ENCODE measurements at places on chromosomes 16 and 17. TPM values are rescaled to one million over a fixed set of nuclear protein-coding genes. Genes with fewer than 3 reads are reported as not detected.
A peak's percentile ranks its signal among the peaks of the same experiment; 100 is the strongest.

- no peak for DNase-seq
Observed at GRCh38 chr17:2084036-2084765, 29.3 kb downstream of the HIC1 start.

DNA sequence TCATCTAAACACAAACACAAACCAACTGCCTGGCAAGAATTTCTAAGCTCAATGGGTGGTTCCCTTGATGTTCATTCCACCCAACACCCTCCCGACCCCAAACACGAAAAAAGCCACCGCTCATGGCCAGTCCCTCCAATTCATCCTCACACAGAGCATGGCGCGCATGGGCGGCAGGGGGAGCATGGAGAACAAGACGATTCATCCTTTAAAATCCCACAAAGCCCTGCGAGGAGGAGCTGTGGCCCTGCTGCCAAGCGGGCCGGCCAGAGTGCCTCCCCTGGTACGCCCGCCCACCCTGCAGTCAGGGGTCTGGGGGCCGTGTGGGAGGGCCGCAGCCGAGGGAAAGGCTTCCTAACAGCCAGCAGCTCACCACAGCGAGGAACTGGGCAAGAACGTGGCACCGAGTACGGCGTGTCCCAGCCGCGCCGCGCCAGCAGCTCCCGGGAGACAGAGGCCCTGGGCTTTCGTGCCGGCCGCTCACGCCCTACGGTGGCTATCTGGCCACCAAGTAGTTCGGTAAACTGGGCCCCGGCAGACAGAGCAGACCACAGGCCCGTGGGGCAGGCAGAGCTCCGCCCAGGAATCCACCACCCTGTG lies 60.9 kb downstream of the KLHDC4 start:
- no peak for DNase-seq

DNA sequence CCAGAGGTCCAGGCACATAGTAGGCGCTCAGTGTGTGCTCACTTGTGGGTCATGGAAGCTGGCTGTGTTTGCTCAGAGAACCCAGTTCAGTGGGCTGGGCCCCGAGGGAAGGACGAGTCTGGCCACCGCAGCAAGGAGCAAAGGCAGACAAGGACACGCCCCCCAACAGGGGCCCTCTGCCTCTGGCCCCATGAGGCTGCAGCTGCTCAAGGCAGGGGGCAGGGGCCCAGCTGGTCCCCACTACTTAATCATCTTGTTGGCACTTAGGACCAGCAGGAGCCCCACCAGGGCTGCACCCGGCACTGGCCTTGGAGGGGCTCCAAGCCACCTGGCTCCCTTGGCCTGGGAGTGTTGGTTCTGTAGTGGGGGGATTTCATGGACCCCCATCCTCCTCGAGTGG lies 16.1 kb downstream of the KCNJ12 start:
- no peak for DNase-seq

DNA sequence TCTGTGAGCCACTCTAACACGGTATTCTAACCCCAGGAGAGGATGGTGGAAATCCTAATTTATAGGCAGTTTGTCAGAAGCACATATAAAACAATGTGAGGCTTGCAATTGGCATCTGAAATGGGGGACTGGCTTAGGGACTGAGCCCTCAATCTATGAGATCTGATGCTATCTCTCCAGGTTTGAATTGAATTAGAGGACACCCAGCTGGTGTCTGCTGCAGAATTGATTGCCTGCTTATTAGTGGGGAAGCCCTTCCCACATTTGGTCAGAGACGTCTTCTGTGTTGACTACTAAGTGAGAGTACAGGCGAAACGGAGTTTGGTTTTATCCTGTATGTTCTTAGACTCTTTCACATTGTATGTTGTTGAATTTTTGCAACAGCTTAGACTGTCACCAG lies 13.6 kb upstream of the TMIGD1 start:
- DNase-seq, result no peak

DNA sequence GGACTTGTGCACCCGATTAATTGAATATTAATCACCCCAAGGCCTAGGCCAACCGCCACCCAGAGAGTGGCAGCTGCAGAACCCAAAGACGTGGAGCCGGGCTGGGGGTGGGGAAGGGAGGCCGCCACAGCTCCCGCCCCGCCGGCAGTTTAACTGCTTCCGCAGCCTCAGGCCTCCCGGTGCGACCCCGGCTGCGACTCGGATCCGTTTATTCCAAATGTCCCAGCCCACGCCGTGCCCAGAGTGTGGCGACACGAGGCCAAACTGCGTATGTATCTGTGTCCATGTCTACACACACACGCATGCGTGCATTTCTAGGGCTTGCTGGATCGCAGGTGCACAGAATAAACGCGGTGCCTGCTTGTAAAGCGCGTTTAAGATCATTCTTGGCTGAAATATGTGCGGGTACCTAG lies 802 bp upstream of the TOB1 start:
- no peak for DNase-seq

GRCh38 chr17:13776027-13776551 lies 174.4 kb upstream of the HS3ST3A1 start:
- no peak for DNase-seq

- no peak for DNase-seq
Observed at GRCh38 chr17:60601447-60602384, 1.7 kb downstream of the PPM1D start.

- no peak for DNase-seq
Observed at GRCh38 chr17:38588788-38589174, 17.0 kb downstream of the SRCIN1 start.

DNA sequence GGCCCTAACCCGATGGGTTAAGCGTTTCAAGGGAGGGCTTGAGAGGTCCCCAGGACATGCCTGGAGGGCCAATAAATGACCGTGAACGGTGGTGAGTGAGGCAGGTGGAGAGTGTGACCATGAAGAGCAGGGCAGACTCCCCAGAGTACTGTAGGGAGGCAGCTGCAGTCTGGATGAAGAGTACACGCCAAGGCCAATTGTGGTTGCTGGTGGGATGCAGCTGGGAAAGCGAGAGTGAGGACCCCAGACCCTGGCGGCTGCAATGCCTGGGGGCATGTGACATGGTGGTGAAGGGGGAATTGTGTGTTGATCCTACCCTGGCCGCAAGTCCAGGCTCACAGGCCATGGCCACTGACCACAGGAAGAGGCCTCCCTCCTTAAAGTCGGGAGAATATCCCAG lies 62.9 kb downstream of the TMEM235 start:
- no peak for DNase-seq

Gene WNK4
- 0.96 TPM for total RNA-seq

Gene CD300H
- not detected for total RNA-seq

Gene CACNG5
- total RNA-seq, result not detected

- DNase-seq, result no peak
Observed at GRCh38 chr17:82831818-82832200, 8.0 kb downstream of the ZNF750 start.

Gene AATK
- 0.33 TPM for total RNA-seq

GRCh38 chr17:80526116-80526910 lies 18.3 kb upstream of the RPTOR start:
- DNase-seq, result no peak

DNA sequence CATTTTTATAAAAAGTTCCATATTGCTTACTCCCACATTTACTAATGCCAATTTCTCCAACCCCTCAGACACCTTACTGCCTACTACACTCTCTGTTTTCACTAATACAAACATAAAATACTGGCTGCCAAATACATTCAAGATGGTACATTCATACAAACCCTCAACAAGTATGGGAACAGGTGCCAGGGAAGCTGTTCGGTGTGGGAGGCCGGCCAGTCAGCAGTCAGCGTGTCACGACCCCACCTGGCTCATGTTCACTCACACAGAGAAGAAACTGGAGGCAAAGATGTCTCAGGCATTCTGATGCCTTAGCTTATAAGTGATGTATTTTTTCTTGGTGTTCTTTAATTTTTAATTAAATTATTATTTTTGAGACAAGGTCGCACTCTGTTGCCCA lies 42.4 kb upstream of the TRAP1 start:
- DNase-seq, result no peak

GRCh38 chr17:76166906-76167305 lies 25.9 kb upstream of the FOXJ1 start:
- no peak for DNase-seq

GRCh38 chr16:30561089-30561816 lies 3.1 kb upstream of the ZNF764 start:
- no peak for DNase-seq

DNA sequence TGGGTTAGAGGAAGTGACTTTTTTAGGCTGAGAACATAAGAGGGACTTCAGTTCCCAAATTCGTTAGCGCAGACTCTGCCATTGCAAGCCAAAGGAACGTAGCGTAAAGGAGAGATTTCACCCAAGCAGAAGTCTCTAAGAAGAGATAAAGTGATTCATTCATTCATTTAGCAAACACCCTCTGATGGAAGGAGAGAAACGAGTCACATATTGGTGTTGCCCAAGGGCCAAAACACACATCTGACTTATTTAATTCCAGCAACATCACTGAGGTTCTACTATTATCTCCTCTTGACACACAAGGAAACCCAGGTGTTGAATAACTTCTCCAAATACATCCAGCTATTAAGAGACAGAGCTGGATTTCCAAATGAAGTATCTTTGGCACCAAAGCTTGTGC lies 85.7 kb upstream of the CACNG3 start:
- DNase-seq, result no peak

DNA sequence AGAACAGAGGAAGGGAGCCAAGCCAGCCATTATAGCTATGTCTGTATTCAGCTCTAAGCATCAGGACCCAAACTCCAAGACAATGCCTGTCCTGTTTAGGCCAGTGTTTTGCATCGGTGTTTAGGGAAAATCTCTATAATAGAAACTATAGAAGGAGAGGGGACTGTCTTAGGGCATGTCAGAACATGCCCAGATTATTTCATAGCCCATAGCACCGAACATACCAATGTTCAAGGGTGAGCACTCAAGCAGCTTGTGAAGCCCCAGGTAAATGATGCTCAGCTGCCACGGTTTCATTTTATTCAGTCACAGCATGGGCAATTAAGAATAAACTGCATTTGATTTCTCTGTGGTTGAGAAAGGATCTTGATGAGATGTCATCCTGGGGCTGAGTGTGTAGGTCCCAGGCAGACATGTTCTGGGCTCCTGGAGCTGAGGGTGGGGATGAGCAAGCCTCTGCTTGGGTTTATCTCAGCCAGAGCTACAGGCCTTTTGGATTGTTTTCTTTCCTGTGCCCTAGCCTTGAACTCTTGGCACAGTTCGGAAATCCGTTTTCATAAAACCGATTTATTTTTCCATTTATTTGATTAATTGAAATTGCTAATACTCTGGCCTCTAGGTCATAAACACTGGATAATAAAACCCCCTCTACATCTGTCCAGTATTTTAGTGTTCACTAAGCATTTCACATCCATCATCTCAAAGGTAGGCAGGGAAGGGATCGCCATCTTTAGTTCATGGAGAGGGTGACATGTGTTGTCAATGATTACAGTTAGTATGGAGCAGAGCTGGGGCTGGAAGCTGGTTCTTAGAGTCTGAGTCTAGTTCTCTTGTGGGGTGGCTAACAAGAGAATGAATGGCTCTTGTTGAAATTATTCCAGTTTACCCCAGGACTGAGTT lies 290.7 kb upstream of the ASIC2 start:
- DNase-seq, result no peak

DNA sequence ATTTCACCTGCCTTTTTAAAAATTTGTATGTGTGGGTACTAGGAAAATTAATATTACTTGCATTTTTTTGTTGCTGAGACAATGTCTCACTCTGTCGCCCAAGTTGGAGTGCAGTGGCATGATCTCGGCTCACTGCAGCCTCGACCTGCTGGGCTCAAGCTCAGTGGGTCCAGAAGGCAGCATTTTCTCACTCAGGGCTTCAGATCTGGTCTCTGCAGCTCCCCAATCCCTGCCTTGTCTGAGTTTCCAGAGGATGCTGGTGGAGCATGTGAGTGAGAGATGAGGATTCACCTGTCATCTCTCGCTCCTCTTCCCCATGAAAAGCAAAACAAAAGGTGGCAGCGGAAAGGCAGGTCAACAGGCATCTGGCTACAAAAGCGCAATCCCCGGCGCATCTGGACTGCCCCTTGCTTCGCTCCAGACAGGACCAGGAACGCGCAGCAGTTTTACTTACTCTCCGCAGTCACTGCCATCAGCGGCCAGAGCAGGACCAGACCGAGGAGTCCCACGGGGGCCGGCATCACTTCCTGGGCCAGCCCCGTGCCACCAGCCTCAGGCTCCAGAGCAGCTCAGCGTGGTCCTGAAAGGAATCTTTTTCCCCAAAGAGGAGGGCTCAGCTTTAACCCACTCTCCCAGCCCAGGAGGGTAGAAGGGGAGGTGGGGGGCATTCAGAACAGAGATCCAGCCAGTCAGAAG lies 59.9 kb downstream of the LITAF start:
- no peak for DNase-seq

GRCh38 chr17:46818929-46819859 lies 702 bp upstream of the WNT3 start:
- no peak for DNase-seq

- no peak for DNase-seq
Observed at GRCh38 chr17:28864991-28865849, 10.4 kb downstream of the ERAL1 start.

GRCh38 chr17:82320956-82321927 lies 3.8 kb upstream of the CD7 start:
- no peak for DNase-seq

GRCh38 chr16:50468749-50469078 lies 79.5 kb upstream of the NKD1 start:
- DNase-seq, result no peak

DNA sequence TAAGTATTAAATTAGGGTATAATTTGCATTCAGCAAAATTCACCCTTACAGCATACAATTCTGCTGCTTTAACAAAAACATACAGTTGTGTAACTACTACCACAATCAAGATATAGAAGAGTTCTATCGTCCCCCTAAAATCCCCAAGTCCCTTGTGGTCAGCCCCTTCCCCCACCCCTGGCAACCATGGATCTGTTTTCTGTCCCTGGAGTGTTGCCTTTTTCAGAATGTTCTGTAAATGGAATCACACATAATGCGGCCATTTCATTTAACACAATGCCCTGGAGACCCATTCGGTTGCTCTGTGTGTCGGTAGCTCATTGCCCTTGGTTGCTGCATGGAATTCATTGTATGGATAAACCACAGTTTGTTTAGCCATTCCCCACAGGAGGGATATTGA lies 190.2 kb downstream of the IRX5 start:
- no peak for DNase-seq

Gene KRTAP17-1
- total RNA-seq, result not detected

GRCh38 chr17:45432405-45433158 lies at the start of gene ARHGAP27:
Gene ARHGAP27, minus strand, starts transcription at chr17:45432870. Its CDS starts 2,591 bp downstream, at chr17:45430279.
- no peak for DNase-seq

GRCh38 chr17:60641810-60642220 lies 35.8 kb upstream of the BCAS3 start:
- DNase-seq, result peak; percentile 26

GRCh38 chr17:9513266-9513665 lies 62.4 kb downstream of the STX8 start:
- DNase-seq, result no peak

Gene HSD17B2
- not detected for total RNA-seq

Gene TMC5
- total RNA-seq, result 0.33 TPM

GRCh38 chr17:15456496-15456895 lies 10.9 kb downstream of the CDRT4 start:
- DNase-seq, result no peak
